ENCODE measurements at places on chromosomes 7 and 10.
A peak's percentile ranks its signal among the peaks of the same experiment; 100 is the strongest.

DNA sequence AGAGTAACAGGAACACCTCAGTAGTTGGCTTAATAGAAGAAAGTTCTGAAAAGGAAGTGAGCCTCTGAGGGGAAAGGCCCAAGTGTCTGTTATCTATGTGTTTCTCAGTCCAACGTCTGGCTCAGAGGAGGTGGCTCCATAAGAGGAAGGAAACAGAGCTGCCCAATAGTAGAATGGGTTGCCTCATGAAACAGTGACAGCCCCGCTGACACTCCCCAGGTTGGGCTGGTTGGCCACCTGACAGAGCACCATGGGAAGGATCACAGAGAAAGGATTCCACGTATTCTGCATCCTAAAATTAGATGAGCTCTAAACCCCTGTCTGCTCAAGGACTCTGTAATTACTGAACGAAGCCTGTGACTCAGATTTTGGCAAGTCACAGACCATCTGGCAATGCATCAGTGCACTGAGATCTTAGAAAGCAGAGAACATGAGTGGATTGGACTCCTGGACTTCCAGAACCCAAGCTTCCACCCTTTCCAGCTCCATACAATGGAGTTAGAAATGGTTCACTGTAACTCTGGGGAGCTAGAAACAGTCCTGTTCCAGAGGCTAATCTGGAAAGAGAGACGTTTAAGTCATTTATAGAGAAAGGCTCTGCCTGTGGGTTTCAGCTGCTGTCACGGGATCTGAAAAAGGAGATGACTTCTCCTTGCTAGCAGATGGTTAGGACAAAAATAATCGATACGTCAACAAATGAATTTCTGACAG lies 2.9 kb downstream of the PKD2L1 start:
- peak; percentile 80 for DNase-seq

DNA sequence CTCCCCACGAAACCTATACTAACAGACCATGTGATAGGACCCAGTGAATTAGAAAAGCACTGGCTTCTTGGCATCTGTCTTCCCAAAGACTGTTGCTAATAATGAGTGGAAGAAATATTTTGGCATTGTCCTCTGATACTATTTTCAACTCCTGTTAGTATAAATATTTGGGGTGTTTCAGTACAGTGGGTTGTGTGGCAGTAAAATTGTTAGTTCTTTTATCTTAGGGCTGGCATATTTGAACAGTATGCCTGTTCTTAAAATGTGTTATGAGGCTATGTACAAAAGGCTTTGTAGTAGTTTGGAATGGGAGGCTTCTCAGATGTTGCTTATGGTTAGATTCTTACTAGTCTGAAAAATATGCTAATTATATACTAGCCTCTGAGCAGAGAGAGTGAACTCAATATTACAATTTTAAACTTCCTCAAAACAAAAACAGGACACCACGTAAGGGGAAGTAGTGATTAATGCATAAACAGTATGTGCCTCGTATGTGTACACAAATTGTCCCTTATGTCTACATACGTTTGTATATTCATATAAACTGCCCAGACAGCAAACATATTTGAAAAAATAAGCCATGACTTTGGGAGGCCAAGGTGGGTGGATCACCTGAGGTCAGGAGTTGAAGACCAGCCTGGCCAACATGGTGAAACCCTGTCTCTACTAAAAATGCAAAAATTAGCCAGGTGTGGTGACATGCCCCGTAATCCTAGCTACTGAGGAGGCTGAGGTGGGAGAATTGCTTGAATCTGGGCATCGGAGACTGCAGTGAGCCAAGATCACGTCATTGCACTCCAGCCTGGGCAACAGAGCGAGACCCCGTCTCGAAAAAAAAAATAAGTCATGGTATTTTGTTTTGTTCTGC lies 115.4 kb downstream of the ARID5B start:
- DNase-seq = peak; percentile 59

GRCh38 chr7:72751978-72752377 lies 76.0 kb downstream of the TYW1B start:
- no peak for DNase-seq

- no peak for DNase-seq
These were observed 17.6 kb upstream of the AKR1C3 start for GRCh38 chr10:5076615-5077014.

DNA sequence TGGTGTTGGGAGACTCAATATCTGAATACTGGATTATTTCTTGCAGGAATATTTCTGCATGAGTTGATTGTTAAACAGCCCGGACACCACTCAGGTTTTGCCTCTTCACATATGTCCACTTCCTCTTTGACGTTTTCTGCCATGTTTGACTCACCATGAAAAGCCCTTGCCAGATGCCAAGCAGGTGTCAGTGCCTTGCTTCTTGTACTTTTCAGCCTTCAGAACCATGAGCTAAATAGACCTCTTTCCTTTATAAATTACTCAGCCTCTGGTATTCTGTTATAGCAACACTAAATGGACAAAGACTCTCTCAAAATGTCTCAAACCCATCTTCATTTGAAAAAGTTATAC lies 24.7 kb upstream of the MACC1 start:
- DNase-seq = no peak

- no peak for DNase-seq
These were observed 3.3 kb downstream of the PRRT4 start for GRCh38 chr7:128358233-128358632.

GRCh38 chr7:49433794-49434193 lies 339.6 kb upstream of the VWC2 start:
- DNase-seq = no peak

- DNase-seq = no peak
These were observed 694 bp downstream of the RBM20 start for GRCh38 chr10:110644598-110645462.

- DNase-seq = no peak
These were observed 369.7 kb upstream of the AKR1E2 start for GRCh38 chr10:4456279-4456678.

GRCh38 chr7:127708788-127709187 lies 56.8 kb downstream of the SND1 start:
- peak; percentile 69 for DNase-seq

- no peak for DNase-seq
These were observed 46.5 kb upstream of the FGL2 start for GRCh38 chr7:77246026-77246640.

GRCh38 chr7:2405601-2406345 lies 2.4 kb downstream of the CHST12 start:
- no peak for DNase-seq

GRCh38 chr10:128693493-128694131 lies 567.4 kb upstream of the MKI67 start:
- DNase-seq = no peak

DNA sequence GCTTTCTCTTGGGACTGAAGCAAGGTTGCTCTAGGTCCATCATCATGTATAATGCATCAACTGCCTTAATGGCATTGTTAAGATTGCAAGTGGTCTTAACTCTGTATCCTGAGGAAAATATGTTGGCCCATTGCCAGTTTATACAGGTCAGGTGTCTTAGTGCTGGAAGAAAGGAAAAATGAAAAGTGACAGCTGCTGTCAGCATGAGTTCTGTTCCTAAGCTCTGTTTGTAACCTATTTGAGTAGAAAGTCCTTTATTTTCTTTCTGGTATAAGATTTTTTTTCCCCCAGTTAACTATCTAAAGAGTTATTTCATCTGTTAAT lies 127.2 kb downstream of the SRI start:
- DNase-seq = no peak

GRCh38 chr7:38300175-38300574 lies 26.7 kb upstream of the TARP start:
- no peak for DNase-seq

DNA sequence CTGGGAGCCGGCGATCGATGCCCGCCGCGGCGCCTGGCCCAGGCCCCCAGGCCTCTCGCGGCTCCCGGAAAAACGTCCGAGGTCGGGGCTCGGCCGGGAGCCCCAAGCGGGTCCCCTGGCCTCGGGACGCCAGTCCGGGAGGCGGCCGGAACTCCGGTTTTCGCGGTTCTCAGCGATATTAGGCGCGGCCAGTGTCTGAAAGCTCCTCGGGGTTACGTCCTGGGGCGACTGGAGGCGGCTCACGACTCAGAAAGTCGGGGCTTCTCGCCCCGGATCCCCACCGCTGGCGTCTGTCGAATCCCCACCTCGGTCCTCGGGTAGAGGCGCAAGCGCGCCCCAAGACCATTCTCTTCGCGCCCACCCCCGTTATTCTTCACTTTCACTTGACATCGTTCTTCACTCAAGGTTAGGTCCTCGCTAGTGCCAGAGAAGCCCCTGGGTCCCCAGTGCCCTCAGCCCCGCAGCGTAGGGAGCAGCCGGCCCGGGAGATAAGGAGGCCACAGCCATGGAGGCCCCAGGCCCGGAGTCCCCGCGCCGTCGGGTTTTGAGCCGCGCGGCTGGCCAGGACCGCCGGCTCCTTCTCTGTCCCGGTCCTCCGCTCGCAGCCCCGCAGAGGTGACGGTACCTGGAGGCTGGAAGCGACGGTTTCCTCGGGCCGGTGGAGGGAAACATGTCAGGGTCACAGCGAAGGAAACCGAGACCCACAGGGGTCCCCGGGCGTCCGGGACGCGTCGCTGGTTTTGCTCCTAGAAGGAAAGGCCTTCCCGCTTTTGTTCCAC lies 35.2 kb upstream of the EBLN1 start:
- peak; percentile 55 for DNase-seq

GRCh38 chr7:85773116-85773728 lies 586.4 kb upstream of the SEMA3D start:
- no peak for DNase-seq

DNA sequence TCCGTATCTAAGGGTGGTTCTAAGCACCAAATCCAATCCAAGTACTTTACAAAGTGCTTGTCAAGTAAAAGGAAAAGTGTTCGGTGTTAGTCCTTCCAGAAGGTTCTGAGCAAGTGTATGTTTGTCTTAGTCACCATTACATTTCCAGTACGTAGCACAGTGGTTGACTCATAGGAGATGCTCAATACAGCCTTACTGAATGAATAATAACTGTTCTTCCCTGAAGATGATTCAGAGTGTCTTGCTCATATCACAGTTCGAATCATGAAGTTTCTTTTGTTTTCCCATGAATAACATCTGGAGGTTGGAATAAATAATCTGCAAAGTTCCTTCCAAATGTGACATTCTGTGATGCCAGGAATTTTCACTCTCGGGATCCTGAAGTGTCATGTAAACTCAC lies 53.4 kb downstream of the WNT2 start:
- no peak for DNase-seq

GRCh38 chr10:91977491-91977890 lies 53.9 kb downstream of the BTAF1 start:
- DNase-seq = no peak

Data from memory B cell (primary cell).